ENCODE measurements at places on chromosomes 6 and 20. TPM values are rescaled to one million over a fixed set of nuclear protein-coding genes. Genes with fewer than 3 reads are reported as not detected.

C6orf163 gene
- total RNA-seq: 0.34 TPM

NKAPL gene
- 1.3 TPM for total RNA-seq

RAE1 gene
- 34.5 TPM for total RNA-seq

TXLNB gene
- total RNA-seq: 0.15 TPM

TAAR8 gene
- not detected for total RNA-seq

TREML2 gene
- total RNA-seq: not detected

SLC22A1 gene
- under 0.01 TPM for total RNA-seq

IYD gene
- total RNA-seq: not detected

TMEM217 gene
- not detected for total RNA-seq

Measured in bronchus fibroblast of lung (primary cell).